ENCODE measurements at places on chromosomes 13 and 19.
A peak's percentile ranks its signal among the peaks of the same experiment; 100 is the strongest.

DNA sequence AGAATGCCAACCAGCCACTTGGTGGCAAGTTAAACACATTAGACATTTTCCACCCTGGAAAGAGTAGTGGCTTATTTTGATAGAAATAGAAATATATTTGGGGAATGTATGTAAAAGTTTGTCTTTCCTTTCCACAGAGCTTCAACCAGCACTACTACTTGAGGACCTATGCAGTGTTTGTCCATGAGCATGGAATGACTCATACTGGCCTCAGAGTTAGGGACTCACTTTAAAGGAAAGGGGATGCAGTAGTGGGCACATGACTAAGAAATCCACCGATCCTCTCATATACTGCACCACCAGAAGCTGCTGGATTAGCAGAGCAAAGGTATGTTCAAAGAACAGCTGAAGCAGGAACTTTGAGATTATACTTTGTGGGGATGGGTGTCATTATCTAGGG is 62.6 kb downstream of the LACC1 start:
- no peak for DNase-seq

GRCh38 chr19:54390942-54391577 is 24.2 kb upstream of the TTYH1 start:
- peak; percentile 44 for DNase-seq

- DNase-seq, result no peak
These were observed 44.8 kb upstream of the KATNAL1 start for GRCh38 chr13:30352121-30352520.

DNA sequence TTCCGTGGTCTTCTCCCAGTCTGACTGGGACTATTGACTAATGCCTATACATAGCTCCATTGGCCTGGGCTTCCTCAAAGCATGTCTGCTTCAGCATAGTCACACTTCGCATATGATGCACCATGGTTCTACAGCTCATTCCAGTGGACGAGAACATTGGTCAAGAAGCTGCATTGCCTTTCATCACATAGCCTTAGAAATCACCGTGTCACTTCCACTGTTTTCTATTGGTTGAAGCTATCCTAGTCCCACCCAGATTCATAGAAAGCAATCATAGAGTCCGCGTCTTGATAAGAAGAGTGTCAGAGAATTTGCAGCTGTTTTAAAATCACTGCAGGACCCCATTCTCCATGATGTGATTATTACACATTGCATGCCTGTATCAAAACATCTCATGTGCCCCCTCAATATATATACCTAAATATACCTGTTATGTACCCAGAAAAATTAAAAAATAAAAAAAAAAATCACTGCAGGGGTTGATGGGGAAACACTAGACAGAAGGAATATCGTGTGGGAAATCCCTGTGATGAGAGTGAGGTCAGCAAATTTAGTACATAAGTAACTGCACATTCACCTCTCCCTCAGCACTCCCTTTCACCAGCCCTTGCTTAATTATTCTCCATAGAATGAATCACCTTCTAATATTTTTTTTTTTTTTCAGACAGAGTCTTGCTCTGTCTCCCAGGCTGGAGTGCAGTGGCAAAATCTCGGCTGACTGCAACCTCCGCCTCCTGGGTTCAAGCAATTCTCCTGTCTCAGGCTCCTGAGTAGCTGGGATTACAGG is 2.2 kb upstream of the ARHGAP33 start:
- no peak for DNase-seq

DNA sequence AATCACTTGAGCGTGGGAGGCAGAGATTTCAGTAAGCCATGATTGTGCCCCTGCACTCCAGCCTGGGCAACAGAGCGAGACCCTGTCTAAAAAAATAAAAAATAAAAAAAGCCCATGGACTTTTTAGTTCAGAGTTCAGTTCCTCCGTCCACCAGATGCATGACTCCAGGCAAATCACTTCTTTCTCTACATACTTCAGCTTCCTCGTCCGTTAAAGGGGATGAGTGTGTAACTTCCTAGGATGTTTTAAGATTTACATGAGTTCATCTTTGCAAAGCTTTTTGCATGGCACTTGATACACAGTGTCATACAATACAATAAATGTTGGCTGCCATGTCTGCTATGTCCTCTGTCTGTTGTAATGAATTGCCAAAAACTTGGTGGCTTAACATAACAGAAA is 10.0 kb upstream of the FFAR2 start:
- DNase-seq, result no peak

GRCh38 chr19:29376855-29377354 is 148.9 kb upstream of the VSTM2B start:
- DNase-seq, result no peak

GRCh38 chr13:19791953-19792537 is 9.3 kb upstream of the PSPC1 start:
- DNase-seq, result no peak

GRCh38 chr13:77516342-77516789 is 19.1 kb upstream of the SCEL start:
- no peak for DNase-seq

DNA sequence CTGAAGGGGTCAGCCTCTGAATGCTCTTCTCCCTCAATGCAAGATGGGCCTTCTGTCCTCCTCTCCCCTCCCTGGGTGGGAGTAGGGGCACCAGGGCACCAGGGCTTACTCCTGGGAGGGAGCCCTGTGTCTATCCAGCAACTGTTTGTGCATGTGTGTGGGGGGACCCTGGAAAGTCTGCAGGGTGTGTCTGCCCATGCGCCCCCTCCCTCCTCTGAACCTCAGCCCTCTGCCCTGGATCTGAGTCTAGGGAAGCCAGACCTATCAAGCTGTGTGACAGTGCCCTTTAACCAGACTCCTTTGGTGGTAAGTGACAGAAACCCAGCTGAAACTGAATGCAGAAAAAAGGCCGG is 213.3 kb upstream of the ZNF536 start:
- DNase-seq, result no peak

- DNase-seq, result no peak
These were observed 18.7 kb downstream of the PAF1 start for GRCh38 chr19:39372047-39372802.

GRCh38 chr13:31982540-31982939 is 49.0 kb upstream of the FRY start:
- no peak for DNase-seq

DNA sequence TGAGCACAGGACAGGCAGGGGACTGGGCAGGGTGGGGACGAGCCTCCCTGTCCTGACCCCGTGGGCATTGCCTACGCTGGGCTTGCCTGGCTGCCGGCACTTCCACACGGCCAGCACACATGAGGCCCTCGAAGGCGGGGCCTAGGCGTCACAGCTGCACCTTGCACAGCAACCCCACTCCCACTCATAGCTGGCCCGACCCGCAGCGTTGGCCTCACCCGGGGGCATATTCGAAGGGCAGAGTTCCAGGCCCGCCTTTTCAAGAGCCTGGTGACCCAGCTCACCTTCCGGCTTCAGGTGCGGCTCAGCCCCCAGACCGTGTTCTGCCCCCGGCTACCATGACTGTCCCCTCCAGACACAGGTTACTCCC is 16.9 kb upstream of the PROZ start:
- no peak for DNase-seq

DNA sequence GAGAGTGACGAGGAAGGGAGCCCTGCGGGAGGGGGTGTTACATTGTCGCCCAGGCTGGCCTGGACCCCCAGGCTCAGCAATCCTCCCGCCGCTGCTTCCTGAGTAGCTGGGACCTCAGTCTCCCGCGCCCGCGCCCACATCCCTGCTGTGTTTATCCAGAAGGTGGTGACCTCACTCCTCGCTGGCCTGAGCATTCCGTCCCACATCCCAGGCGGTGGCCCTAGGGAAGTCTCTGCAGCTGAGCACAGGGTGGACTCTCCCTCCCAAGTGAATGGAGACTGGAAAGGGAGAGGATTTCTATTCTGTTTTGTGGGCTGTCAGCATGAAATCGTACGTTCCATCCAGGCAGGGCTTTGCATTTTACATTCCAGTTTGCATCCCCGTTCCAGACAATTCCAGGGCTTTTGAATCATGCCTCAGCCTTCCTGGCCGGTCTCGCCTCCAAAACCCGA is 401 bp upstream of the ZNF765 start:
- DNase-seq, result no peak

DNA sequence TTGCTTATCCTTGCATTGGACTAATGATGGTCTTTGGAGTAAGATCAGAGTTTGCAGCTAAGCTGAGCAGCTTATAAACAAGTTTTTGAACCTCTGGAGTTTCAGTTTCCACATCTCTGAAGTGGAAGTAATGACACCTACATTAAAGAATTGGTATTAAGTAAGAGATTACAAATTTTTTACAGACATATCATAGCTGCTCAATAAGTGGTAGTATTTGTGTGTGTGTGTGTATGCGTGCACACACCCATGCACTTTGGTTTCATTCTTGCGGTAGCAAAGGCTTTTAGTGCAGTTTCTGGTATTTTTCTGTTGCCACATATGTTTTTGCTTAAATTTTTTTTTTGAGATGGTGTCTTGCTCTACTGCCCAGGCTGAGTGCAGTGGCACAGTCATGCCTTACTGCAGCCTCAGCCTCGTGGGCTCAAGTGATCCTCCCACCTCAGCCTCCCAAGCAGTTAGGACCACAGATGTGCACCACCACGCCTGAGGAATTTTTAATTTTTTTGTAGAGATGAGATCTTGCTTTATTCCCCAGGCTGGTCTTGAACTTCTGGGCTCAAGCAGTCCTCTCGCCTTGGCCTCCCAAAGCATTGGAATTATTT is 4.5 kb downstream of the NAA16 start:
- DNase-seq, result no peak

DNA sequence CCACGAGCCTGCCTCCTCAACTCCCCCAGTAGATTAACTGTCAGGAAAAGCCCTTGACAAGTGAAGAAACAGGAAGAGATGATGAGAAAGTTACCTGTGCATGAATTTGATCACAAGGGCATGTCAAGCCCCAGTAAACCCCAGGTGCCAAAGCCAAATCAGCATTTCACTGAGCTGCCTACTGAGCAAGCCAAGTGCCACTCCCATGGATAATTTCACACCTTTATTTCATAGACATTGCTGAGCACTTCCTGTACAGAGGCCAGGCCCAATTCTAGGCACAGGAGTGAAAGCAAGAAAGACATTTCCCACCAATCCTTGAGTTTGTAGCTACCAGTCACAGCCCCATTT is 2.4 kb downstream of the GADD45GIP1 start:
- no peak for DNase-seq

DNA sequence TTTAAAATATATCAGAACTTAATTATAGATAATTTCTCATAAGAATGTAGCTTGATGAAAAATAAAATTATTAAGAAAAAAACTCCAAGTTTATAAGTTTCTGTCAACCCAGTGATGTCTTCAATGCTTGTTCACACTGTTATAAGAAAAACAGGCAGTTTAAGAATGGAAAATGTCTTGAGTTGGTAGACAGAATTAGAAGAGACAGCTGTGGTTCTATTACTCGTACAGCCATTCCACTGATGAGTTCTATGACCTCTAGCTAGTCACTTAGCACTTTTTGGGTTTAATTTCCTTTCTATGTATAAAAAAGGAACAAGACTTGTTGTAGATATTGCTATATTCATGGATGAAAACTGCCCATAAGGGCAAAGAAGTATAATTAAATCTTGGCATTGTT is 1013.1 kb upstream of the ATXN8OS start:
- no peak for DNase-seq

- no peak for DNase-seq
These were observed 129.1 kb downstream of the FOXO1 start for GRCh38 chr13:40537146-40537895.

GRCh38 chr19:11737964-11738745 is 591 bp downstream of the ZNF823 start:
- no peak for DNase-seq

- no peak for DNase-seq
These were observed 8.1 kb downstream of the ALOX5AP start for GRCh38 chr13:30743319-30744055.

- no peak for DNase-seq
These were observed 186.8 kb downstream of the NUFIP1 start for GRCh38 chr13:44802491-44802890.

DNA sequence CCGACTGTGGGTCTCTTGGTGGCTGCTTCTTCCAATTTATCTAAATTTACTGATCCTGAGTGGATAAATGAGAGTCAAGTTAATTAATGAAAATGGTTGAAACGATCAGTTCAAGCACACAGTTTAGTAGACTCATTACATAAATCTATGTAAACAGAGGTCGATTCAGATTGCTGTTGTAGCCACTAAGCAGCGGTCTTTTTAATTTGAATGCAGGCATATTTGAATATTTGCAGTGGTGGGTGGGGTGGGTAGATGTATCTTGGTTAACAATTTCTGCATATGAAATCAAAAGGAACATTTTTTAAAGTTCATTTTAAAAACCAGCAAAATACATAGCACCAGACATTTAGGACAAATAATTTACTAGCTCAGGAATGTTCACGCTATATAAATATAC is 325.9 kb downstream of the KLF12 start:
- DNase-seq, result no peak

GRCh38 chr13:66154976-66155375 is 1075.2 kb downstream of the PCDH9 start:
- DNase-seq, result no peak

GRCh38 chr13:67445436-67445835 is 215.3 kb upstream of the PCDH9 start:
- DNase-seq, result no peak

DNA sequence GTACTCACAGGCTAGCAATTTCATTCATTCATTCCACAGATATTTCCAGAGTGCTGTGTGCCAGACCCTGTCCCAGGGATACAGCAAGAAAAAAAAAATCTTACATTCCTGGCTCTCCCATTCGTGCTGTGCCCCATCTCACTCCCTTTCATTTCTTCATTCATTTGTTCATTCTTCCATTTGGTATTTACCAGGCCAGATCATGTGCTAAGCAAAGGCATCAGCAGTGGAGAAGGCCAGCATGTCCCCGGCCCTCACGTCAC is 2.3 kb downstream of the MAP3K10 start:
- DNase-seq, result no peak

GRCh38 chr19:50772476-50772875 is 2.2 kb downstream of the GPR32 start:
- DNase-seq, result no peak

DNA sequence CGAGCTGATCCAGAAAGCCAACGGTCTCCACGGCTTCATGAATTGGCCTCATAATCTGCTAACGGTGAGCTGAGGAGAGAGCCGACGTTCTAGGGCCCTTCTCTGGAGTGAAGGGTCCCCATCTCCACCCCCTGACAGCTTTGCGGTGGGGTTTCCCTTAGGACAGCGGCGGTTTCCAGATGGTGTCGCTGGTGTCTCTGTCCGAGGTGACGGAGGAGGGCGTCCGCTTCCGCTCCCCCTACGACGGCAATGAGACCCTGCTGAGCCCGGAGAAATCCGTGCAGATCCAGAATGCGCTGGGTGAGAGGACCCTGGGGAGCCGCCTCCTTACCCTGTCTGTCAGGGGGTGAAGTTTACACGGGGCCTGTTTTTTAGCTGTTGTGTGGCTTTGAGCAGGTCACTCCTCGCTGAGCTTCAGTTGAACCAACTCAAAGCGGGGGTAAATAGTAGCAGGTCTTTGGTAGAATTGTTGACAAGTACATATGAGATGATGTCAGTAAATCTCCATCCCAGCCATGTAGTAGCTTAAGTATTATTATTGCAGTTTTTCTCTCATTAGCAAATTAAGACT is 801 bp downstream of the QTRT1 start:
- no peak for DNase-seq

DNA sequence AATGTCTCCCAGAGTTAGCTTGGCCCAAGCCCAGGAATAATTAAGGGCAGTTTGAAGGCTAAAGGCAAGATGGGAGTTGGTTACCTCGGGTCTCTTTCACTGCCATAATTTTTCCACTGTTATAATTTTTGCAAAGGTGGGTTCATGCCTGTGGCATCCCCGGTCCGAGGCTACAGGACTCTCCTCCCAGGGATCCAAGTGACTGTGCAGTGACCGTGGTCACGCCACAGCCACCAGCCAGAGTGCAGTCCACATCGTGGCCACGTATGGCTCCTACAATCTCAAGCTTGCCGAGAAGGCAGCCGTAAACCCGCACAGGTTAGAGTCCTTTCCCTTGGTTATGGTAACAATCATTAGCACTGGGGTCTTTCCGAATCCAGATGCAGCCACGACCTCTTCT is 36.8 kb downstream of the C13orf46 start:
- no peak for DNase-seq

All from activated naive CD8-positive, alpha-beta T cell treated with anti-CD3 and anti-CD28 coated beads, Interleukin-2, amount 50 U/mL, for 16 hours (primary cell).